ENCODE measurements at places on chromosomes 7 and 10.

- DNase-seq = no peak
These were observed 9.3 kb downstream of the NOD1 start for GRCh38 chr7:30469303-30469702.

GRCh38 chr10:48285710-48286109 is 11.2 kb upstream of the FRMPD2 start:
- no peak for DNase-seq

- DNase-seq = no peak
These were observed 168.9 kb upstream of the TMEM72 start for GRCh38 chr10:44742248-44742647.

GRCh38 chr10:59626523-59626869 is 83.2 kb downstream of the SLC16A9 start:
- no peak for DNase-seq

DNA sequence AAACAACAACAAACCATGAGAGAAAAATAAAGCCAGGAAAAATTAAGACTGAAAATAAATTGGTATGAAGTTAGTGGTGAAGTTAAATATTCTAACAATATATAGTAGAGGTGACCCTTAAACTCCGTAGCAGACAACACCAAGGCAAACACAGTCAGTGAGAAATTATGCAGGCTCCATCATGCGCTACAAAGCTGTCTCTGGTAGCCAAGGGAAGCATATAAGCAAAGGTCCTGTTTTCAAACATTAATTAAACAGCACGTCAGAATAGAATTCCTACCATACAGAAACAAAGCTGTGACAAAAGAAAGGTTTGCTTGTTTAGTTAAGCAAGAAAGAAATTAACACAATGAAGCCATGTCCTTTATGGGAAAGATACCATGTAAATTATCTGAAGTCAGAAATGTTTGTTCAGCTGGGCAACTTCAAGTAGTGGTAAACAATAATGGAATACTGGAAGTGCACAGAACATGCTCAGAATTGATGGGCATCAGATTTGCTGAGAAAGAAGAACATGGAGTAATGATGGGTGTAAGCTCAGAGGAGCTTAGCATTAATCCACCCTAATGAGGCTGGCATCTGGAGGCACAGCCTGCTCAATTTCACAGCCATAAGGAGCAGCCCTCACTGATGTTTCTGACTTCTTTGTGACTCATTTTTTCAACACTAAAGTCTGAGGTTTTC is 75.7 kb downstream of the IGF2BP3 start:
- no peak for DNase-seq

- DNase-seq = no peak
These were observed 10.9 kb downstream of the ADCK2 start for GRCh38 chr7:140683657-140684056.

DNA sequence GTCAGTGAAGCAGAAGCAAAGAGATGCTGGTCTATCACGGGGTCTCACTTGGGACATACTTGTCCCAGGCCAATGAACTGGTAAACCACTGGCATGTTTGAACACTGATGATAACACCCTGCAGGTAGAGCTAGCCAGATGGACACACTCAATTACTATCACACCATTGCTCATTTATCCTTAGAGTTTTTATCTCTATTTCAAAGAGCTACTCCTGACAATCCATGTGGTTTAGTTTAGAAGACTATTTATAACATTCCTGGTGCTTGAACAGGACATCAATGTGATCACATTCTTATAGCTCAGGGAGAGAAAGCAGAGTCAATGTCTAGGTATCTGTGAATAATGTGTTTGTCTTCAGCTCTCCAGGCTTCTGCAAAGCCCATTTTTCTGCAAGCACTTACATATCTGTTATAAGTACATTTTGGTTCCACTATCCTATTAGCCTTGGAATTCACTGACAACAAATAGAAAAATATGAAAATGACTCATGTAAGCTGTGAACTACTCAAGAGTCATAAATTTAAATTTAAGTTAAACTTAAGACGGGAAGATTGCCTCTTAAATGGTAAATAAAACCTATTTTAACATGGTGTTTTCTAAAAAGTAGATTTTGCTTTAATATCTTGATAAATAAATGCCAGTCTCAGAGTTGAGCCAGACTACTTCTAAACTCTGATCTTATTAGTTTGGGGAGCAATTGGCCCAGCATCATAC is 106.7 kb upstream of the MBL2 start:
- no peak for DNase-seq

- no peak for DNase-seq
These were observed 24.8 kb upstream of the ADARB2 start for GRCh38 chr10:1762076-1762475.

GRCh38 chr7:29825775-29826529 is 19.6 kb downstream of the WIPF3 start:
- no peak for DNase-seq

DNA sequence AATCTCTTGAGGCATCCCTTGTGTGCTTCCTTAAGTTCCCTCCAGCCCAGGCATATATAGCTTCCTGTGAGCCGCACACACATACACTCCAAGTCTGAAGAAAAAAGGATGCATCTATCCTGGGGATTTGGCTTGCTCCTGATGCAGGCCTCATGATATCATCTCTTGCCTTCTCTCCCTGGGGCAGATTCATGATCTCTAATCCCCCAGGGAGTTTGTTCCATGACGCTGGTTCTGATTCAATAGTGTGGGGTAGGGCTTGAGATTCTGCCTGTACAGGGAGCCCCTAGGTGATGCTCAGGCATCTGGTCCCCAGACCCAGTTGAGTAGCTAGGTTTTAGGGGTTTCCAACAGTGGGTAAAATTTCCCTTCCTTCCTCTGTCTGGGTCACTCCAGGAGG is 1.5 kb downstream of the PON1 start:
- DNase-seq = no peak

DNA sequence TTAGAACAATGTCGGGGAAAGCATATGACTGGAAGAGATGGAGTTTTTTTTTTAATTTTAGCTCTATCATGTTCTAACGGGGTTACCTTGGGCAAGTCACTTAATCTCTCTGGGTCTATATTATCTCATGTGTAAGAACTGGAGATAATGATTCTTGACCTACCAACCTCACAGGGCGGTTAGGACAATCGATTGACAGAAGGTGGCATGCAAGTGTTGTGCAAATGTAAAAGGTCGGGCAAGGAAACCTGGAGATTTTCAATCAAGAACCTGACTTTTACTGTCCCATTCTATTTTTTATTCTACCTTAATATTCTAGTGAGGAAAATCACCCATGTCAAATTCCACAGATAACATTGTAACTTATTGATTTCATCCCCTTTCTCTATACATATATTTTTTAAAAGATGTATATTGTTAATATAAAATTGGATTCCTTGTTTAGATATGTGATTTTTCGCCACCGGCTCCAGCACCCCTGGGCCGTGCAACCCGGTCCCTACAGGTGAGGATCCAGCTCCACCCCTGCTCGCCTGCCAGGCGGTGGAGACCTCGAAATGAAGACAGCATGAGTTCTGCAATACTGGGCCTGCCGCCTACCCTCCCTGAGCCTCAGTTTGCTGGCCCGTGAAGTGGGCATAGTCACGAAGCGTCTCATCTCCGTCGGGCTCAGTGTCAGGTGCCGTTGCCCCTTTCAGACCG is 497.6 kb upstream of the PHF14 start:
- no peak for DNase-seq

DNA sequence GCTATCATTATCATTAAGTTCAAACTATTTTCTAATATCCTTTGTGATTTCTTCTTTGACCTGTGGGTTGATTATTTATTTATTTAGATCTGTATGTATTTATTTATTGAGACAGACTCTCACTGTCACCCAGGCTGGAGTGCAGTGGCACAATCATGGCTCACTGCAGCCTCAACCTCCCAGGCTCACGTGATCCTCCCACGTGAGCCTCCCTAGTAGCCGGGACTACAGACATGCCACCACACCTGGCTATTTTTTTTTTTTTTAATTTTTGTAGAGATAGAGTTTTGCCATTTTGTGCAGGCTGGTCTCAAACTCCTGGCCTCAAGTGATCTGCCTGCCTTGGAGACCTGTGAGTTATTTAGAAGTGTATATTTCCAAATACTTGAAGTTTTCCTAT is 28.7 kb upstream of the MRPS16 start:
- DNase-seq = no peak

GRCh38 chr10:114347241-114347640 is 57.1 kb downstream of the AFAP1L2 start:
- DNase-seq = no peak

- DNase-seq = no peak
These were observed 383.2 kb upstream of the ZMIZ1 start for GRCh38 chr10:78685466-78686103.

GRCh38 chr7:82194016-82194643 is 249.4 kb downstream of the CACNA2D1 start:
- no peak for DNase-seq
